ENCODE measurements at places on chromosomes 1 and 21. TPM values are rescaled to one million over a fixed set of nuclear protein-coding genes. Genes with fewer than 3 reads are reported as not detected.

DNA sequence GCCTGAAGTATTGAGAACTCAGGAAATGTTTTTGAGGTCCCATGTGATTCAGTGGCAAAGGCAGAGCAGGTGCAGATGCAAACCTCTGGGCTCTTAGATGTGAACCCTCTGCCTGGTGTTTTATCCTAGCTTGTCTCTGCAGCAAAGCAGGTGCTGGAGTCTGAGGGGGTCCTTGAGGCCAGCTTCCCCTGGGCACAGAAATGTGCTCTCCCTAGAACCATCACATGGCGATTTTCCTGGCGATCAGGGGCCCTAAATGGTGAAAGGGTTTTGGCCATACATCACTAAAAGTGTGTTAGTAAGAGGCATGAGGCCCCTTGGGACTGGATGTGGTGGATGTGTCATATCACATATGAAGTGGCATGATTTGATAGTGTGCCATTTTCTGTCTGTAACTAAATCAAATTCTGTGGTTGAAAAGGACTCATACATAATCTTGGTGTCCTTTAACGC lies 144.8 kb downstream of the ST6GALNAC3 start:
- no peak for DNase-seq

DNA sequence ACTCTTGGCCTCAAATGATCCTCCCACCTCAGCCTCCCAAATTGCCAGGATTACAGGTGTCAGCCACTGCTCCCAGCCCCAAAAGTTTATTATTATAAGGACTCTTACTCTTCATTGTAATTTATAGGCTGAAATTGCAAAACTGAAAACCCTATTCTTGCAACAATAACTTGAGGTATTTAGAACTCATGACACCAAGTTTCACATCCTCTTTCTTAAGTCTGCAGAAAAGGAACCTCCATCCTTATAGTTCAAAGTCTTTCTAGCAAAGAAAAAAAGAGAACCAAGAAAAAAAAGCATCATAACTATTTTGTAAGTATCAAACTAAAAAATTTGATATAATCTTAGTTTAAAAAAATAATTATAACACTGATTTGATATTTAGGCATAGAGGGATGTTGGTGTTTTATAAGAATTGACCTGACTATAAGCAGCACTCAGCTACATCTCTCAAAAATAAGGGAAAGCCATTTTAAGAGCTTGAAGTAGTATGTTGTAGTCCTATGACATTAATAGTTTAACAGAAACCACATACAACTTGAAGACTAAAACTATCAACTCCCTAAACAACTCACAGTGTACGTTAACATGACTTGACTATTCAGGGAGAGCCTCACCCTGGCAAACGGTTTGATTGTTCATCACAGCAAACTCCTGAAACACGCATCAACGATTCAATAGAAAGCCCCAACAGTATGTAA lies 122.4 kb downstream of the AKT3 start:
- DNase-seq = no peak

DNA sequence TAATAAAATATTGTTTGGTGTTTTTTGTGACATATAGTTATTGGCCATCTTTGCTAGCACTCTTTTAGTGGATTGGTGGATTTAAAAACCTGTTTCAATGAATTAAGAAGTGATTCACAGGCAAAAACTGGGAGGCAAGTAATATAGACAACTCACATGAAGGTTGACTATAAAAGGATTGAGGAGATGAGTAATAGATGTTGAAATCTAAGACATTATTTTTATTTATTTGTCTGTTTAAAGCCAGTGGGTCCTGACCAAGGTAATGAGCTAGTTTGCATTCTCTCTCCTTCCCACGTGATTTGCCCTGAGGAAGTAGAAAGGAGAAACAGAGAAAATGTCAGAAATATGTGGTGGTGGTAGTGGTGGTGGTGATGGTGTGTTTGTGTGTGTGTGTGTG lies 351.5 kb upstream of the ZP4 start:
- no peak for DNase-seq

GRCh38 chr1:83762416-83762815 lies 236.5 kb downstream of the TTLL7 start:
- no peak for DNase-seq

DNA sequence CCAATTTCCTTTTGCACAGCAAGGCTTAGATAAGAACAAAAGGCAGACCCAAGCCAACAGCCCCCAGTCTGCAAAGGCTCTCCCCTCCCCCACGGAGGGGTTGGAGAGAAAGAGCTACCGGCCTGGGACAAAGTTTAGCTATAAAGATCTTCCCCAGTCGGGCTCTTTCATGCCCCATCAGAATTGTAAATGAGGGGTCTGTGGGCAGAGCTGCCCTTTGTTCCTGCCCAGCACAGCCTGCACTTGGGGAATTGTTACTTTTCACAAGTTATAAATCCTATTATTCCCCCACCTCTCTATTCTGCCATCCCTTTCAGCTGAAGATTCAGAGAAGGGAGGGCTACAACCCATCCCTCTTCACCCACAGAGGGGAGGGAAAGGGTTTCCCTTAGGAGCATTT lies 3.5 kb downstream of the MYCL start:
- no peak for DNase-seq

Gene RSPH1
- total RNA-seq = 2.7 TPM

Gene DLGAP3
- 0.22 TPM for total RNA-seq

Gene PTPN14
- total RNA-seq = 30.4 TPM

Data from thyroid gland (tissue), 4 donors.